ENCODE measurements at places on chromosomes 12 and 14. TPM values are rescaled to one million over a fixed set of nuclear protein-coding genes. Genes with fewer than 3 reads are reported as not detected.

NXPH4 gene
- not detected for total RNA-seq

MYRFL gene
- total RNA-seq, result not detected

RNF212B gene
- not detected for total RNA-seq

AHNAK2 gene
- under 0.01 TPM for total RNA-seq

GLIPR1L1 gene
- total RNA-seq, result not detected

APOLD1 gene
- total RNA-seq, result 2.7 TPM
